CD8-positive, alpha-beta memory T cell (primary cell): ENCODE measurements at places on chromosomes 3 and 15. TPM values are rescaled to one million over a fixed set of nuclear protein-coding genes. Genes with fewer than 3 reads are reported as not detected.

Gene CCDC80
- not detected for total RNA-seq

GRCh38 chr3:12884790-12885582, 43.6 kb upstream of the RPL32 start:
- peaks cover 14% of the 10 kb centered on the region for H3K27me3 ChIP-seq
- H3K27ac ChIP-seq, result no peak overlapping the region
- DNase-seq, result no peak
- H3K4me1 ChIP-seq, result peaks cover 16% of the 10 kb centered on the region

GRCh38 chr15:62165793-62166375, 799 bp upstream of the C2CD4B start:
- H3K27ac ChIP-seq, result no peak overlapping the region
- no peak overlapping the region for H3K4me3 ChIP-seq
- H3K27me3 ChIP-seq, result peaks cover 16% of the 10 kb centered on the region
- no peak for DNase-seq
- no peaks in the 10 kb centered on the region for H3K4me1 ChIP-seq
- no peaks in the 10 kb centered on the region for H3K36me3 ChIP-seq

Gene ARPP21
- total RNA-seq, result not detected

DNA sequence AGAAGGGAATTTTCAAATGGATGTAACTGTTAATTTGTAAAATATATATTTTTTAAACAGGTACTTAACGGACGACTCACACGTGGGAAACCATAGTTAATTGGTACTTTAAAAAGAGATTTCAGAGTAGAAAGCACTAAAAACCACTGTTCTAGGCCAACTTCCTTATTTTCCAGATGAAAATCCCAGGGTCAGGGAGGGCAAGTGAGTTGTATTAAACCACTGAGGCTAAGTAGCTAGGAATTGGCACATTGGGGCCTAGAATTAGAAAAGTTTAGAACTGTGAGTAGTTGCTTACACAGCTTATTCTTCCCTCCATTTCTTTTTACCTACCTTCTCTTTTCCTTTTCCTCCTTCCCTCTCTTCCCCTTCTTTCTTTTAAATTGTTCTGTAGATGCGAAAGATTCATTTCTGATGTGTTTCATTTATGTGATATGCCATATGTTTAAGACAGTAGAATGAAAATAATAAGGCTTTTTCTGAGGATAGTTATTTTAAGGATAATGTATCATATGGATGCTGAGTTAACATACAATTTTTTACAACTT, 4.1 kb upstream of the UTS2B start:
- H3K4me1 ChIP-seq, result no peaks in the 10 kb centered on the region
- H3K36me3 ChIP-seq, result no peaks in the 10 kb centered on the region
- no peak overlapping the region for H3K27ac ChIP-seq
- H3K4me3 ChIP-seq, result no peak overlapping the region

DNA sequence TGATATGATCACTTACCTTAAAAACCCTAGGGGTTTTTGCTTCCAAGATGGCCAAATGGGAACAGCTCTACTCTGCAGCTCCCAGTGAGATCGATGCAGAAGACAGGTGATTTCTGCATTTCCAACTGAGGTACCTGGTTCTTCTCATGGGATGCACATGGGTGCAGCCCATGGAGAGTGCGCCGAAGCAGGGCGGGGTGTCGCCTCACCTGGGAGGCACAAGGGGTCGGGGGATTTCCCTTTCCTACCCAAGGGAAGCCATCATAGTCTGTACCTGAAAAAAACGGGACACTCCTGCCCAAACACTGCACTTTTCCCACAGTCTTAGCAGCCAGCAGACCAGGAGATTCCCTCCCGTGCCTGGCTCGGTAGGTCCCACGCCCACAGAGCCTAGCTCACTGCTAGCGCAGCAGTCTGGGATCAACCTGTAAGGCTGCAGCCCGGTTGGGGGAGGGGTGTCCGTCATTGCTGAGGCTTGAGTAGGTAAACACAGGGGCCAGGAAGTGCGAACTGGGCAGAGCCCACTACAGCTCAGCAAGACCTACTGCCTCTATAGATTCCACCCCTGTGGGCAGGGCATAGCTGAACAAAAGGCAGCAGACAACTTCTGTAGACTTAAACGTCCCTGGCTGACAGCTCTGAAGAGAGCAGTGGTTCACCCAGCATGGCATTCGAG, 78.6 kb downstream of the CTNNB1 start:
- H3K4me3 ChIP-seq, result no peak overlapping the region
- H3K36me3 ChIP-seq, result no peaks in the 10 kb centered on the region
- H3K4me1 ChIP-seq, result no peaks in the 10 kb centered on the region
- DNase-seq, result no peak
- no peak overlapping the region for H3K27ac ChIP-seq

GRCh38 chr3:53581671-53582070, 87.3 kb downstream of the CACNA1D start:
- no peak overlapping the region for H3K27ac ChIP-seq
- no peak for DNase-seq
- no peak overlapping the region for H3K4me3 ChIP-seq

- H3K36me3 ChIP-seq, result no peaks in the 10 kb centered on the region
- DNase-seq, result no peak
Observed at GRCh38 chr15:73812806-73813465, 59.8 kb upstream of the INSYN1 start.

Gene PLSCR5
- total RNA-seq, result not detected

GRCh38 chr3:28669870-28670269, 321.2 kb upstream of the AZI2 start:
- H3K4me3 ChIP-seq, result no peak overlapping the region
- no peak for DNase-seq
- no peaks in the 10 kb centered on the region for H3K27me3 ChIP-seq
- H3K4me1 ChIP-seq, result no peaks in the 10 kb centered on the region
- H3K27ac ChIP-seq, result no peak overlapping the region

- no peak for DNase-seq
- H3K27ac ChIP-seq, result no peak overlapping the region
- no peaks in the 10 kb centered on the region for H3K4me1 ChIP-seq
Observed at GRCh38 chr3:81164806-81165205, 596.6 kb downstream of the GBE1 start.

DNA sequence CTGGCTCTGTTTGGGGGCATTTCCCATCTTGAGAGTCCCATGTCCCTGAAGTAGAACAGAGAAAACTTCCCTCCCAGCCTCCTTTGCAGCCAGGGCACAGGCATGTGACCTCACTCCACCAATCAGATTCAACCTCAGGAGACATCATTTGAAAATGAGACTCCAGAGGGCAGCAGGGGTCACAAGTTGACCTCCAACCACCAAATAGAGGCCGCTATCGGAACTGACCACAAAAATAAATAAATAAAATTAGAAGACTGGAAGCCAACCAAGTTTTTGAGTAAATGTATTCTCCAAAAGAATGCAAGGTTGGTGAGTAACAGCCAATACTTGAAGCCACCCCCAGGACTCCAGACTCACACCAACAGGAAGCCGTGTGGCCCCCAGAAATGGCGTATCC, 106.5 kb downstream of the CHSY1 start:
- H3K4me3 ChIP-seq, result no peak overlapping the region
- no peaks in the 10 kb centered on the region for H3K36me3 ChIP-seq
- no peak overlapping the region for H3K27ac ChIP-seq
- H3K4me1 ChIP-seq, result no peaks in the 10 kb centered on the region
- no peaks in the 10 kb centered on the region for H3K27me3 ChIP-seq
- DNase-seq, result no peak

Gene TKT
- 182 TPM for total RNA-seq

Gene EPHA6
- not detected for total RNA-seq

DNA sequence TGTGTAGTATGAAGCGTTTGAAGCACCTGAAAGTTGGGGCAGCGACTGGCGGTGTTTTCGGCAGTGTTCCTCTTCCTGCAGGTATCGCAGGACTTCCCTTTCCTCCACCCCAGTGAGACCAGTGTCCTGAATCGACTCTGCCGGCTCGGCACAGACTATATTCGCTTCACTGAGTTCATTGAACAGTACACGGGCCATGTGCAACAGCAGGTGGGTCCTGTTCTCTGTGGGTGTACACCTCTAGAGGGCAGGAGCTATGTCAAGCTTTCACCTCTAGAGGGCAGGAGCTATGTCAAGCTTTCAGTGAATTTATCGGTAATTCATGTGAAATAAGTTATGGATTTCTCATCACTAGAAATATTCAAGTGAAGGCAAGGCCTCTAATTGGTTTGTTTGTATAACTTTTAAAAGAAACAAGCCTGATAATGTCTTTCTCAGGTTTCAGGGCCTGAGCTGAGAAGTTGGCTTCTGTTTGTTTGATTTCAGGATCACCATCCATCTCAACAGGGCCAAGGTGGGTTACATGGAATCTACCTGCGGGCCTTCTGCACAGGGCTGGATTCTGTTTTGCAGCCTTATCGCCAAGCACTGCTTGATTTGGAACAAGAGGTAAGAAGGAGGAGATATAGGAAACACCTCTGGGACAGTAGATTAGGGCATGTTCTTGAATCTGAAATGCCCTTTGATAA, 5.3 kb downstream of the TUBGCP4 start:
- peak; percentile 52 for DNase-seq
- no peak overlapping the region for H3K27ac ChIP-seq
- H3K4me3 ChIP-seq, result no peak overlapping the region
- peaks cover 22% of the 10 kb centered on the region for H3K36me3 ChIP-seq
- H3K4me1 ChIP-seq, result peaks cover 15% of the 10 kb centered on the region

- H3K27me3 ChIP-seq, result no peaks in the 10 kb centered on the region
- no peaks in the 10 kb centered on the region for H3K36me3 ChIP-seq
- H3K4me1 ChIP-seq, result peaks cover 16% of the 10 kb centered on the region
- no peak for DNase-seq
- H3K4me3 ChIP-seq, result no peak overlapping the region
- H3K27ac ChIP-seq, result no peak overlapping the region
Observed at GRCh38 chr3:42173307-42173706, 82.2 kb downstream of the TRAK1 start.

DNA sequence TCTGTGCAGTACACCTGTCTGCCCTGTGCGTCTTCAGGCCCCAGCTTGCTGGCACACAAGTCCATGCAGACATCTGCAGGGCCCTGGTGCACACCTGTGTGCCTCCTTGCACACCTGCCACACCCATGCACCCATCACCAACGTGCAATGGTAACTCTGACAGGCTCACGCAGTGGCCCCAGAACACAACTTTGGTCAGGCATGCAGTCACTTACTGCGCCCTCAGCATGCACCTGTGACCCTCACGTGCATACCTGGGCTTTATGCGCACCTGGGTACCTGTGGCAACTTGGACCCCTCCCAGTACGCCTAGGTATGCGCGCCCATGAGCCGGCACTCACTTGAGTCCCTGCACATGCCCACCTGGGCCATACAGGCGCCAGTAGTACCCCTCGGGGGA, 1.7 kb downstream of the PLXND1 start:
- no peaks in the 10 kb centered on the region for H3K27me3 ChIP-seq
- H3K27ac ChIP-seq, result no peak overlapping the region
- DNase-seq, result no peak
- H3K4me1 ChIP-seq, result peaks cover 4% of the 10 kb centered on the region
- no peaks in the 10 kb centered on the region for H3K36me3 ChIP-seq
